ENCODE measurements at places on chromosomes 2 and 18. TPM values are rescaled to one million over a fixed set of nuclear protein-coding genes. Genes with fewer than 3 reads are reported as not detected.

- H3K4me3 ChIP-seq, result no peak overlapping the region
- no peak overlapping the region for H3K27ac ChIP-seq
- H3K36me3 ChIP-seq, result no peaks in the 10 kb centered on the region
- peaks cover 4% of the 10 kb centered on the region for H3K4me1 ChIP-seq
- no peak for DNase-seq
Measured at GRCh38 chr2:11866358-11867335, 120.2 kb downstream of the LPIN1 start.

DNA sequence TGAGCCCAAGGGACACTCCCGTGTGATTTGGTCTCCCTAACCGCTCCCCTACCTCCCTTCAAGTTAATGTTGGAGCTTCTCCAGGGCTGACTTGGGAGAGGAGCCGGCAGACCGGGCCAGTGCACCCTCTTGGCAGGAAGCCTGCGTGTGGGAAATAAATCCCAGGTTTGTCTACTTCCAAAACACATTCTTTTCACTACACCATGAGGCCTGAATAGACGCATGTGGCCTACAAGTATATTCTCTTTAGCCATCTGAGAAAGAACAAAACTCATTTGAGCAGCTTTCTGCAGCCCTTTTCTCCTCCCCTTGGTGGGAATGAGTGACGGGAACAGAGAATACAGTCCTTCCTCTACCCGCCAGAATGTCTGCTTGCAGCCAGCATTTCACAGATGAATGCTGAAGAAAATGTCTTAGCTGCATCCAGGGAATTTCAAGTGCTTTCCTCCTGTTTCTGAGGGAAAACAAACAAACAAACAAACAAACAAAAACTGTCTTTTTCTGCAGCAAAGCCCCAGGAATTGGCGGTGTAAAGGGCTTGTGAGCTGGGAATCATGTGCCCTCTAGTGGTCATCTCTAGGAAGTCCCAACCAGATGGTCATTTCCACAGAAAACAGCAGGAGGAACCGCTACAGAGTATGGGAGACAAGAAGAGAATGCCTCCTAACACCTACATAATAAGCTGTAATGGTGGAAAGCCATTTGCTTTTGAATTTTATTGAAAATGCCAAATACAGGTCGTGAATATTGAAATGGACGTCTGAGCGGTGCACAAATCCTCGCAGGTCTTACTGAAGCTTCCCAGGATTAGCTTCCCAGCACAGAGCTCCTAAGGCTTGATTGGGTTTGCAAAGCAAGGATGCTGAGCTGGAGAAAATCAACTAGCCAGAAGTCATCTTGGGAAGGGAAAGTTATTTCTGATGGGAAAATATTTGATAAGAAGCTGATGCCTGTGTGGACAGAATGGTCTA is 41.2 kb upstream of the DAPL1 start:
- peak; percentile 46 for DNase-seq
- H3K4me1 ChIP-seq, result peaks cover 11% of the 10 kb centered on the region
- H3K27me3 ChIP-seq, result no peaks in the 10 kb centered on the region
- no peak overlapping the region for H3K27ac ChIP-seq

DNA sequence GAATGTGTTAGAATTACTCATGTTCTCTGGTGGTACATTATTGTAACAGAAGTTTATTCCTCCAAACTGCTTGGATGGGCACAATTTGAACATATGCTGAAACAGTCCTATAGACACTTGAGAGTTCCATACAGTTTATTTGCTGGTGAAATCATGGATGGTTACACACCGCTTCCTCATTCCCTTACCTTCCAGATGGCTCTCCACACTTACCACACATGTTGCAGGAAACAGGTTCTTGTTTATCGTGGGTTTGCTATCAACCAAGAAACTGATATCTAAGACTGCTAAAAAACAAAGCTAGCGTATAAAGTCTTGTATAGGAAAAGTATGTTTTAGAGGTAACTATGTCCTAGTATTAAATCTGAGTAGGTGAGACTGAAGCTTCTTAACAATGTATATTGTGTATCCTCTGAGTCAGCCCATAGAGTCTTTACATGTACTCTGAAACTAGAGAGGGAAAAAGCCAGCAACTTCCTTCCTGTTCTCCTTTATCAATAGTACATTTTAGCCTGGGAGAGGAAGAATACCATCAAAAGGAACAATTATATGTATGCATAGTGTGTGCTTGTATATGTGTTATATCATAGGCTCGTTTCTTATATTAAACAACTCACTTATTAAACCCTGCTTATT is 313.1 kb downstream of the PLCL1 start:
- H3K27me3 ChIP-seq, result no peaks in the 10 kb centered on the region
- no peaks in the 10 kb centered on the region for H3K4me1 ChIP-seq
- no peak overlapping the region for H3K4me3 ChIP-seq
- no peak overlapping the region for H3K27ac ChIP-seq
- no peaks in the 10 kb centered on the region for H3K36me3 ChIP-seq
- no peak for DNase-seq

DNA sequence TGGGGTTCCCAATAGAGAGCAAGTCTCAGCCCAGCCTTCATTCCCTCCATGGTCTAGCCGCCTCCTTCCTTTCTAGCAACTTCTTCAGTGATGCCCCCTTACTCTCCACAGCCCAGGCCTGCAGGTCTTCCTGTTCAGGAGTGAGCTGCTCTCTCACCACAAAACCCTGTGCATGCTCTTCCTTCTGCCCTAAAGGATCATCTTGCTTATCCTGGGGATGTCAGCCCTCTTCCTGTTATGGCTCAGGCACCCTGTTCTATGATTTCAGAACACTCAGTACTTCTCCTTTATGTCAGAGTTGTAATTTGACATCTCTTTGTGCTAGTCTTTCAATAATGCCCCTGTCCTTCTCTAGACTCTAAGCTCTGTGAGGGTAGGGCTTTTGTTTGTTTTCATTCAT is 19.4 kb downstream of the TMEM178A start:
- H3K4me1 ChIP-seq, result no peaks in the 10 kb centered on the region
- H3K4me3 ChIP-seq, result no peak overlapping the region
- no peaks in the 10 kb centered on the region for H3K36me3 ChIP-seq
- H3K27me3 ChIP-seq, result peaks cover 19% of the 10 kb centered on the region

DNA sequence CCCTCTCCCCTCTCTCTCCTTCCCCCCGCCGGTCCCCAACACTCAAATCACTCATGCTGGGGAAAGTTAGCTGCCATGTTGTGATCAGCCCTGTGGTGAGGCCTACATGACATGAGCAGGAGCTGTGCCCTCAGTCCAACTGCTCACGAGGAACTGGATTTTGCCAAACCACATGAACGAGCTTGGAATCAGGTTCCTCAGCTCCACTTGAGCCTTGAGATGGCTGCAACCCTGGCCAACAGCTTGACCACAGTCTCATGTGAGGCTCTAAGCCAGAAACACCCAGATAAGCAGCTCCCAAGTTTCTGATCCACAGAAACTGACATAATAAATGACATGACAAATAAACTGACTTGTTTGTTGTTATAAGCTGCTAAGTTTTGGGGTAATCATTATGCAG is 38.4 kb downstream of the ARL4C start:
- no peak for DNase-seq
- no peak overlapping the region for H3K27ac ChIP-seq
- no peak overlapping the region for H3K4me3 ChIP-seq
- peaks cover 7% of the 10 kb centered on the region for H3K4me1 ChIP-seq

SCG2 gene
- 0.08 TPM for polyA plus RNA-seq

PELI1 gene
- 14.1 TPM for polyA plus RNA-seq

All from keratinocyte (primary cell).